ENCODE measurements at places on chromosomes 12 and 14.

DNA sequence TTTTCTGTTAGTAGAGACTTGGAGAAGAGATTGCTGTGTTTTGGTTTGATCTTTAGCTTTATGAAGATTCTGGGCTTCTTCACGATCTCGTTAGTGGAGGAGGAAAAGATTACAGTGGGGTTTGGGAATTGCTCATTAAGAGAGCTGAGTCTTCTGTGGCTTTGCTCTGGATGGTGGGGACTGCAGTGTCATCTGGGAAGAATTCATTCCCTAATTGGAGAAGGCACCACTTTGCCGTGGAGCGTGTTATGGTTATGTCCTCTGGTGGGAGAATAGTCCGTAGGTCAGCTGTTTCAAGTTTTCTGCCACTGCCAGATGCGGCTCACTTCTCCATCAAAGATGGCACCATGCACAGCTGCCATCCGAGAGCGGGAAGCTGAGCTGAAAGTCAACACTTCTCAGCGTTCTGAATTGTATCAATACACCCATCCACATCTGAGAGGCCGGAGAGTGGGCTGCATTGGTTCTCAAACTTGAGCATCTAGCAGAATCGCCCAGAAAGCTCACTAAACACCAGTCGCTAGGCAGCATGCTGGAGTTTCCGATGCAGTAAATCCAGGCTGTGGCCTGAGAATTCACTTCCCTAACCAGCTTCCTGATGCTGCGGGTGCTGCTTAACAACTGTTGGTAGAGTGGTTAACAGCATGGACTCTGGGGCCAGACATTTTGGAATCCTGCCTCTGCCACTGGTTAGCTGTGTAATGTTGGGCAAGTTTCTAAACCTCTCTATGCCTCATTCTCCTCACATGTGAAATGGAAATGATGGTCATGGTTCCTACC, 117.8 kb downstream of the PLXNC1 start:
- no peak for DNase-seq

- no peak for DNase-seq
Measured at GRCh38 chr12:56522411-56523193, 982 bp downstream of the RBMS2 start.

DNA sequence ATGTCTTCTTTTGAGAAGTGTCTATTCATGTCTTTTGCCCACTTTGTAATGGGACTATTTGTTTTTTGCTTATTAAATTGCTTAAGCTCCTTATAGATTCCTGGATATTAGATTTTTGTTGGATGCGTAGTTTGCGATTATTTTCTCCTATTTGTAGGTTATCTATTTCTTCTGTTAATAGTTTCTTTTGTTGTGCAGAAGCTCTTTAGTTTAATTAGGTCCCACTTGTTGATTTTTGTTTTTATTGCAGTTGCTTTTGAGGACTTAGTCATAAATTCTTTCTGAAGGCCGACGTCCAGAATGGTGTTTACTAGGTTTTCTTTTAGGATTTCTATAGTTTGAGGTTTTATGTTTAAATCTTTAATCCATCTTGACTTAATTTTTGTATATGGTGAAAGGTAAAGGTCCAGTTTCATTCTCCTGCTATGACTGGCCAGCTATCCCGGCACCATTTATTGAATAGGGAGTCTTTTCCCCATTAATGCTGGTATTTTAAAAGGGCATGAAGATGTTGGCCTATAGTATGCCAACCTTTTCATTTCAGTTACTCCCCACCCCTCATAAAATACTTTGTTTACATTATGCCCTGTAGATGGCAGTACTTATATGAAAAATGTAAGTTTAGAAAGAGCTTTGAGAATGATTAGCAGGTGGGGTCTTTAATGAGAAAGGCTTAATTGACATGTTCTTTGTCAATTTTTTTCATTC, 62.9 kb upstream of the PSMA6 start:
- DNase-seq: no peak

- no peak for DNase-seq
Measured at GRCh38 chr14:88518592-88519512, 36.0 kb downstream of the PTPN21 start.

- no peak for DNase-seq
Measured at GRCh38 chr14:52840877-52841276, 49.5 kb upstream of the GNPNAT1 start.

- DNase-seq: no peak
Measured at GRCh38 chr12:27900920-27901879, 71.3 kb downstream of the PTHLH start.

DNA sequence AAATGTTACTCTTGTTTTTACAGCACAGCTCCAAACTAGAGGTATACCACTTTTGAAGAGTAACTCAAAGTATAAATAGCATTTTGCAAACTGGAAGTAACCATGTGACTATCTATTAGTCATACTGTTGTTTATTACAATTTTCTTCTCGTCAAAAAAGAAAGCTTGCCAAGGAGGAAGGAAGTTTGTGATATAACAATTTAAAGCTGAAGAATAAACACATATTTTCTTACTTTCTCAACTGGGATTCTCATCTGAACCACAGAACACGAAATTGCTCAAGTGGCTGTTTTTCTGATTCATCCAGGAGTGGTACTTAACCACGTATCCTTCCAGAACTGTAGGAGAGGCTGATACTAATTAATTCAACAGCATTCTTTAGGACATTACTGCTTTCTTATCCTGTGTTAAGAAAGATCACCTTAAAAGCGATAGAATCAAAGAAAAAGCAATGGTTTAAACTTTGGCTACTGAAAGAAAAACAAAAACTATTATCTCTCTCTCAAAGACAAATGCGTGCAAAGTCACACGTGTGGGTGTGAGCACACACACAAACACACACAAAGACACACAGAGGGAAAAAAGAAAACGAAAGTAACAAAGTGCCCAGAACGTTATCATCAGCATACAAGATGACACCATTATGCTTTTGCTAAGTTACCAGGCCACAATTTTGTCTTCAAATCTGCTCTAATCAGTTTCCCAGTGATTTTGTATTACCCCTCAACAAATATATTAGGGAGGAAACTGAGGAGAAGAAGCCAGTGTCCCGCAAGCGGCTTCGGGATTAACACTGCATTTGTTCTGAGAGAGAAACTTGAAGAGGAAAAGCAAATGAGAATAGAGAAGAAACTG, at the start of gene CLEC2B:
Gene CLEC2B (minus strand): TSS at position 48 of the 855 bp plus-strand sequence.
- no peak for DNase-seq

DNA sequence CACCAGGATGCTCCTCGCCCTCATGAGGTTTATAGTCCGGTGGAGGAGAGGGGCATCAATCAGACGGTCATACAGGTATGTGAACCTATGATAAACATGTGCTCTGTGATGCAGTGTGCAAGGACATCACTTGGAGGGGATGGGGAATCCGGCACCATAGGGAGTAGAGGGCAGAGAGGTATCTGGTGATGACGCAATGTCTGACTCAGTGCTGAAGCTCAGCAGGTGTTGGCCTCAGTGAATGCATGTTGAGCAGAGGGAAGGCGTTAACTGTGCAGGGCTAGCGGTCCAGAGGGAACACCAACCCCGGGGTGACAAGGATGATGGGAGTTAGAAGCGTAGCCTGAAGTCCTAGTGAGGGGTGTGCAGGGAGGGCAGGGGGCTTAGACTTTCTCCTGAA, 200.9 kb downstream of the TMEM132C start:
- no peak for DNase-seq

- no peak for DNase-seq
Measured at GRCh38 chr12:1932264-1932777, 13.9 kb upstream of the CACNA2D4 start.

DNA sequence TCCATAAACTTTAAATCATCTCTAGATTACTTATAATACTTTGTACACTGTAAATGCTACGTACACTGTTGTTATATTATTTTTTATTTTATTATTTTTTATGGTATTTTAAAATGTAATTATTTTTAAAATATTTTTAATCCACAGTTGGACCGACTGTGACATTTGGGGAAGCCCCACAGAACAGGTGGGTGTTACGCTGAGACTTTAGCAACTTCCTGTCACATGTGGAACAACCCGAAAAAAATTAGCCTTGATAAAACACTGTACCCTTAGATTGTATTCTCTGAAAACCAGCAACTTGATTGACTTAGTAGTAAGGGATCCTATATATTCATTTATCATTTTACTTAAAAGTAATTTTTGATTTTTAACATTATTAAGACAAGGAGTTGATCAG, 1755.7 kb upstream of the SEL1L start:
- no peak for DNase-seq

- DNase-seq: no peak
Measured at GRCh38 chr12:91154131-91154530, 28.5 kb downstream of the DCN start.

GRCh38 chr14:54681811-54682261, 114.9 kb downstream of the SAMD4A start:
- no peak for DNase-seq

DNA sequence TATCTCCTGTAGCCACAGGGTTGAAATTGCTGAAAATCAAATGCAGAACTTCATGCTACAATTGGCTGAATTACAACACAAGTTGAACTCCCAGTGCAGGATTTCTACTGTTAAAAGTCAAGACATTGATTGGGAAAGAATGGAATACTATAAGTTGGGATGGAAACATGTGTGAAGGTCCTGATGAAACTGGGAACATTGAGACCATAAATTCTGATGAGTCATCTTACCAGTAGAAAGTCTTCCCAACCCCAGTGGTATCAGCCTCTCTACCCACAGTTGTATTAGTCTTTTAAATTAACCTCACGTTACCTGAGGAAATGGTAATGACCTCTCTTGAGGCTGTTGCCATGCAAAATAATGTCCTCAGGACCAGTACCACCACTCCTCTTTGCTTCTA, 27.4 kb upstream of the DYRK2 start:
- no peak for DNase-seq

- no peak for DNase-seq
Measured at GRCh38 chr12:67649570-67650387, 1.2 kb downstream of the DYRK2 start.

GRCh38 chr14:59120921-59121320, 67.5 kb upstream of the DAAM1 start:
- DNase-seq: no peak

GRCh38 chr14:44392984-44393383, 114.1 kb downstream of the FSCB start:
- DNase-seq: no peak

DNA sequence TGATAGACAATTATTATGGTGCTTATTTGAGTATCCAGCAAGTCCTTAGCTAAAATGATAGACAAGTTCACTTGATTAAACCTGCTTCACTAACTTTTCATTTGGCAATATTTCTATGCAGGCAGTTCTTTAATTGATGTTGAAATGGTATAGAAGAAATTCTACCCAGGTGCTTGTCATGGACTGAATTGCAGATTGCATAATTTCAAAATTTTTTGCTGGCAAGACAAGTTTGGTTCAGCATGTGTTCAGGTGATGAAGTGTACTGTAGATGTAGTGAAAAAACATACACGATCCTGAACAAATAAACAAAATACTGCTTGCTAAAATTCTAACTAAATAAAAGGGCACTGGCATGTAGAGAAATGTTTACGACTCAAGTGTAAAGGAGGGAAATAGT, 189.0 kb downstream of the FOXA1 start:
- no peak for DNase-seq

DNA sequence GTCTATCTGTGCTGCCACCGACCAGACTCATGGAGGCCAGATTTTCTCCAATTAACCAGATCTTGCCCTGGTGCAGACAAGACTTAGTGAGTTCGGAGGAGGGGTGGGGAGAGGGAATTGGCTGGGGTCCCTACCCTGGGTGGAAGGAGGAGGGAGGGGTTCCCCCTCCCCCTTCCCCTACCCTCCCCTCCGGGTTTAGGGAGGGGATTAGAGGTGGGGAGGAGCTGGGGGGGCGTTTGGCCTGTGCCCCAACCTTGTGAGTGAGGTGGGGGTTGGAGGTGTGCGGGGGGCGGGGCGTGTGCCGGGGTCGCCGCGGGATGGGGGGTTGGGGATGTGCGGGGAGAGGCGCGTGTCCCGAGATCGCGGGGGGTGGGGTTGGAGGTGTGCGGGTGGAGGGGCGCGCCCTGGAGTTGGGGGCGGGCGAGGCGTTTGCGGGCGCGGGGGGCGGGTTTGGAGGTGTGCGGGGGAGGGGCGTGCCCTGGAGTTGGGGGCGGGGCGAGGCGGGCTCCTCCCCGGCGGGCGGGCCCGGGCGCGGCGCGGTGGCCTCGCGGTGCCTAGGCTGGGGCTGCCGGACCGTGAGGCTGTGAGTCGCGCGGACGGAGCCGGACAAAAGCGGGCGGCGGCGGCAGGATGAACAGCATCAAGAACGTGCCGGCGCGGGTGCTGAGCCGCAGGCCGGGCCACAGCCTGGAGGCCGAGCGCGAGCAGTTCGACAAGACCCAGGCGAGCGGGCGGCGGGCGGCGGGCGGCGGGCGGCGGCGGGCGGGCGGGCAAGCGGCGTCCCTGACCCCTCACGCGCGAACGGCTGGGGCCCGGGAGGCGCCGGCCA, at the start of gene HIP1R:
Gene HIP1R (plus strand): TSS at position 537 of the 829 bp plus-strand sequence. CDS start 94 bp downstream, at position 631.
- no peak for DNase-seq

DNA sequence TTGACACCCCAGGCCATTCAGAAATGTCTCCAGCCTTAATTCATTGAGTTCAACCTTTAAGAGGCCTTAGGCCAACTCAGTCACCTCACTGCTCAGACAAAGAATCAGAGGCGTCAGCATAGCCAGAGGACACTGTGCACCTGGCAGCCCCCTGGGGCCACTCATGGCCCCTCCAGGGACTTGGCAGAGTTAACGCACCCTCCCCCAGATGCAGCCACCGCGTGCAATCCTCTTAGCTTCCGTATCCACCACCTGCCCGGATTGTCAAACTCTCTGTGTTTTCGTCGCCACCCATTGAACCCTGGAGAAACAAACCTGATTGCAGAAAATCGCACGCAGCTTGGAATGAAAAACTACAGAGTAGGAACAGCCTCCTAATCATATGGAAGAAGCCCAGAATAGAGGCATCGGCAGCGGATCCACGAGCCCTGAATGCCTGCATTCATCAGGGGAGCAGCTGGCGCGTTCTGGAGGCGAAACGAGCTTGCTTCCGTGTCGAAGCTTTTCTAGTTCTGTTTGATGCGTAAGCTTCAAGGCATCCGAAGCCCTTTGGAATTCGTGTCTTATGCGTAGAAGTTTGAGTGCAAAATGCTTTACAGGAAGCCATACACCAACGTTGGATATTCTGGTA, 22.4 kb downstream of the BRI3BP start:
- DNase-seq: no peak

DNA sequence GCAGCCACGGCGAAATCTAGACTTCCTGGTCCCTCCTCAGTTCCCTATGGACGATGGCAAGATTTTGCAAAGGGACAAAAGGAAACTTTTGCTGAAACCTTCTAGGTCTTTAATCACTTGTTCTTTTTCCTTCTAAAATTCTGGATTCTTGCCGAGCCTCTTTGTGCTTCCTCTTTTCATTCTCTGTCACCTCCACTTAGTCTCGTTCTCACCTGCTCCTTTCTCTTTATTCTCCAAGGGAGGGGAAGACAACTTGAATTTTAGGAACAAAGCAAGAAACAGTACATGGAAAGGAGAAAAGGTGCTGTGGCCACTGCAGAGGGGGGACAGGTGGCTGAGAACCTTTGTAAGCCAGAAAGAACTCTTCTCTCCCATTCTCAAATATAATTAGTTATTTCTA, 194.8 kb downstream of the CACNA1C start:
- DNase-seq: no peak
